Breast epithelium (tissue), 4 donors: ENCODE measurements at places on chromosomes 3 and 15. TPM values are rescaled to one million over a fixed set of nuclear protein-coding genes. Genes with fewer than 3 reads are reported as not detected.

DNA sequence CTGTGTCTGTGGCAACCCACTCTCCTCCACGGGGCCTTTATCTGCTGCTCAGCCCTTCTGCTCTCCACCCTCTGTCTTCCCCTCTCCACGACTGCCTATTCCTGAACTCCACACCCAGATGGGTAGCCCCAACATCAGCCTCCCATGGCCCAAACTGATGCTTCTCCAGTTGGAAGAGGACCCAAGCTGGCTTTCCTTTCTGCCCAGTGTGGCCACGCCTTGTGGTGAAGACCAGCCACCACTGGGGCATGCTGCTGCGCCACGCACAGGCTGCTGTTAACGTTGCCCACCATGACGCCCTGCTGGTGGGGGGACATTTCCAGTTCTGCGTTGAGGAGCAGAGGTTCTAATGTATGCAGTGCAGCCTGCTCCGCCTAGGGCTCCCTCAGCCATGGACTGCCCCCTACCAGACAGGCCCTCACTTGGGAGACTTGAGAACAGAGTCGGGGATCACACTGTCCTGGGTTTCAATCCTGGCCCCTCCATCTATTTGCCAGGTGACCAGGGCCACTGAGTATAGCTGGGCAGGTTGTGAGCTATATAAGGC, 26.9 kb downstream of the CFAP100 start:
- DNase-seq: no peak

DNA sequence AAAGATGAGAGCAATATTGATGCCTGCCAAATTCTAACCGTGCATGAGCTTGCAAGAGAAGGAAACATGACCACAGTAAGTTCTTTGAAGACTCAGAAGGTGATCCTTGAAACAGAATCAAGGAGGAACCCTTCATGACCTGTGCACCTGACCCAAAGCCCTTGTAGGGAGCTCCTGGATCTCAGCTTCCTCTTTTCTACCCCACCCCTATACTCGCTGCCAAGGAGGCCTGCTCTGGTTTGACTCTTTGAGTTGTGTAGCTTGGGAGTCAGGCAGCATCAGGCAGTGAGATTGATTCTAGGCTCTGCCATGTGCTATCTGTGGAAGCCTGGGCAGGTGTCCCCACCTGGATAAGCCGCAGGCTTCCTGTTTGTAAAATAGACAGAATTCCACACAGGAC, 10.6 kb downstream of the TTC21A start:
- DNase-seq: no peak

- no peak for DNase-seq
Observed at GRCh38 chr3:90068783-90069182, 961.4 kb downstream of the EPHA3 start.

FILIP1L gene
- total RNA-seq: 19.8 TPM

HGD gene
- not detected for total RNA-seq
